ENCODE measurements at places on chromosomes 13 and 19.

- no peak for DNase-seq
Measured at GRCh38 chr13:110853235-110853721, 61.6 kb downstream of the ANKRD10 start.

GRCh38 chr19:55206664-55207500, 2.4 kb downstream of the PTPRH start:
- peak; percentile 32 for DNase-seq

DNA sequence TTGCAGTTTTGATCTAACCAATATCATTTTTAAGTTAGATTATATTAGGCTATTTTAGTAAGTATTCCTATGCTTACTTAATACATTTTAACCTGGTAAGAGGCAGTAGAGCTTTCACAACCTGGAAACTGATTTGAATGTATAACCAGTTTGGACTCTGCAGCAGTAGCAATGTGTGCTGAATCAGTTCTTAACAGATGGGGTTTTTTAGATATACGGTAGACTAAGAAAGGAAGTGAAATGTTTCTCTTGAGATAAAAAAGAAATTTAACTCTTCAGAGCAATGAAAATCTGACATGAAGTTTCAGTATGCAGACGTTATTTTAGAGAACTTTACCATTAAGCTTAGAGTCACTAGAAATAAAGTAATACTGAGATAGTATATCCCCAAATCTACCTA, 2.7 kb downstream of the NBEA start:
- DNase-seq = no peak

DNA sequence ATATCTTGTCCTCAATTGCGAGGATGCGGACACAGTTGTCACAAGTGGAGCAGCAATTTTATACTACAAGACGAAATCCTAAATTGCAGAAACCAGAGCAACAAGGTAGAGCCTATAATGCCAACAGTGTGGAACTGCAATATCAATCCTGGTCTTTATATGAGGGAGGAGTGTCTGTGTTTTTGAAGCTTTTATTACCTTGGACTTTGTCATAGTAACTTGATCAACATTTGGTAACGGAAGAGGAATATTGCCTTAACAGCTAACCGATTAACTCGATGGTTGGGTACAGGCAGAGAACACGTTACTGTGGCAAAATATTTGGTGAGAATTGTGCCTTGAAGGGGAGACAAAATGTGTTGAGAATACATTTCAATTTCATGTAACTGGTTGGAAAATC, 661.5 kb downstream of the FGF9 start:
- DNase-seq = no peak

- no peak for DNase-seq
Measured at GRCh38 chr19:10878253-10878652, 6.9 kb downstream of the CARM1 start.

GRCh38 chr13:48120241-48120640, 25.3 kb upstream of the MED4 start:
- no peak for DNase-seq

GRCh38 chr19:29941828-29942403, at the start of gene URI1:
Gene URI1 (plus strand): TSS chr19:29942239. CDS start chr19:29942548, 309 bp downstream.
- peak; percentile 56 for DNase-seq

GRCh38 chr13:80168089-80168850, 172.7 kb downstream of the SPRY2 start:
- DNase-seq = no peak

- DNase-seq = no peak
Measured at GRCh38 chr19:1003283-1003682, 3.1 kb downstream of the GRIN3B start.

DNA sequence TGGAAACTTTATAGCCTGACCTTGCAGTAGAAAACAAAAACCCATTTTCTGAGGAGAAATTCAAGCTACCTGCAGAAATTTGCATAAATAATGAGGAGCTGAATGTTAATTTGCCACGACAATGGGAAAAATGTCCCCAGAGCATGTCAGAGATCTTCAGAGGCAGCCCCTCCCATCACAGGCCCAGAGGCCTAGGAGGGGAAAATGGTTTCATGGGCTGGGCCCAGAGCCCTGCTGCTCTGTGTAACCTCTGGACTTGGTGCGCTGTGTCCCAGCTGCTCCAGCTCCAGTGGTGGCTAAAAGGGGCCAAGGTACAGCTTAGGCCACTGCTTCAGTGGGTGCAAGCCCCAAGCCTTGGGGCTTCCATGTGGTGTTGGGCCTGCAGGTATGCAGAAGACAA, 257.9 kb downstream of the NHLRC3 start:
- no peak for DNase-seq

DNA sequence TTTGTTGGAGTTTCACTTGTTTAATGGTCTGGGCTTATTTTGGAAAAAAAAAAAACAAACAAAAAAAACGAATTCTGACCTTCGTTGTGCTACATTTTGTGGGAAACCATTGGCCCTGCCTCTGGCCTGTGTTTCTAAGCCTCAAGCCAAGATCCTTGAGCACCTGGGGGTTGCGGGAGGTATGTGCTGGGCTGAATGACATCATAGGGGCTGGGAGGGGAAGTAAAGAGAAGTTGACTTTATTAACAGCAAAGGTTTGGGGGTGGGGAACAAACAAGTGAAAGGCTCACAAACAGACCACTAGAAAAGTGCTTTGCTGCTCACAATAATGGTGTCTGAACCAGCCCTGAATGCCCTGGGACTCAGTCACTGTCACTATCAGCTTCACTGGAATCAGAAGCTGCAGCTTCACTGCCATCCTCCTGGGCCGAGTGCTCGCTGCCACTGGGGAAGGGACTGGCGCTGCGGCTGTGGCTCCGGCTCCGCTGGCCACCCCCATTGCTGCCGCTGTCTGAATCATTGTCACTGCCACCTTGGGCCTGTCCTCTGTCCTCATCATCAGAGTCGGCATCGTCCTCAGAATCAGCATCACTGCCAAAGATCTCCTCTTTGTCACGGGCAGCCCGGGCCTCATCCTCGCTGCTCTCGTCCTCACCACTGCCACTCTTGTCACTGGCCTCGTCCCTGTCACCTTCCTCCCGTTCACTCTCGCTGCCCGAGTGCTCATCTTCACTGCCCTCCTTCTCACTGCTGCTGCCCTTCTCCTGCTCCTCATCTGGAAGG, 5.1 kb downstream of the PAF1 start:
- no peak for DNase-seq

DNA sequence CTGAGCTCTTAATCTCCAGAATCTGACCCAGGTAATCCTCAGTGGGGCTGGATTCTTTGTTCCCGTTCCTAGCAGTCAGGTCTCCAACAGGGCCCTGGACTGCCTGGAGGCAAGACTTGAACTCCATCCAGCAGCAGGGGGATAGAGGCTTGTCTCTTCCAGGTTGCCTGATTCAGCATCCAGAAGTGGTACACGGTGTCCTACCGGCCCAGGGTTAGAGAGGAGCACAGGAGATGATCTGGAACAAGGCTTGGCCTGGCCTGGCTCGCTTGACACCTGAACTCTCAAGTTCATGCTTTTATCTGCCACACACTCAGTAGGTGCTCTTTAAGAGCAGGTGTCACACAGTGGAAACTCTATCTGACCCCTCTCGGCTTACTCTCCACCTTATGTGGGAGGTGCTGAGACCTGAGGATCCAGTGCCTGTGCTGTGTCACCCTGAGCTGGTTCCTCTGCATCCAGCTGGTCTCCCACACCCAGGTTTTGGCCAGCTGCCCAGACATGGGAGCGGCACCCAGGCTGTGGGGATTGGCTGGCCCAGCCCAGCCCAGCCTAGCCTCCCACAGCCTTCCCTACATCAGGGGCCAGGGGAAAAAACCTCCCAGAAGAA, at the start of gene CYP4F3:
TSS of gene CYP4F3 (plus strand) at position 604 of the 610 bp plus-strand sequence. CDS start 519 bp downstream, outside the sequence.
- no peak for DNase-seq

- no peak for DNase-seq
Measured at GRCh38 chr13:69556540-69557196, 551.0 kb upstream of the ATXN8OS start.

GRCh38 chr19:41297628-41298347, 12.2 kb upstream of the CCDC97 start:
- DNase-seq = no peak

DNA sequence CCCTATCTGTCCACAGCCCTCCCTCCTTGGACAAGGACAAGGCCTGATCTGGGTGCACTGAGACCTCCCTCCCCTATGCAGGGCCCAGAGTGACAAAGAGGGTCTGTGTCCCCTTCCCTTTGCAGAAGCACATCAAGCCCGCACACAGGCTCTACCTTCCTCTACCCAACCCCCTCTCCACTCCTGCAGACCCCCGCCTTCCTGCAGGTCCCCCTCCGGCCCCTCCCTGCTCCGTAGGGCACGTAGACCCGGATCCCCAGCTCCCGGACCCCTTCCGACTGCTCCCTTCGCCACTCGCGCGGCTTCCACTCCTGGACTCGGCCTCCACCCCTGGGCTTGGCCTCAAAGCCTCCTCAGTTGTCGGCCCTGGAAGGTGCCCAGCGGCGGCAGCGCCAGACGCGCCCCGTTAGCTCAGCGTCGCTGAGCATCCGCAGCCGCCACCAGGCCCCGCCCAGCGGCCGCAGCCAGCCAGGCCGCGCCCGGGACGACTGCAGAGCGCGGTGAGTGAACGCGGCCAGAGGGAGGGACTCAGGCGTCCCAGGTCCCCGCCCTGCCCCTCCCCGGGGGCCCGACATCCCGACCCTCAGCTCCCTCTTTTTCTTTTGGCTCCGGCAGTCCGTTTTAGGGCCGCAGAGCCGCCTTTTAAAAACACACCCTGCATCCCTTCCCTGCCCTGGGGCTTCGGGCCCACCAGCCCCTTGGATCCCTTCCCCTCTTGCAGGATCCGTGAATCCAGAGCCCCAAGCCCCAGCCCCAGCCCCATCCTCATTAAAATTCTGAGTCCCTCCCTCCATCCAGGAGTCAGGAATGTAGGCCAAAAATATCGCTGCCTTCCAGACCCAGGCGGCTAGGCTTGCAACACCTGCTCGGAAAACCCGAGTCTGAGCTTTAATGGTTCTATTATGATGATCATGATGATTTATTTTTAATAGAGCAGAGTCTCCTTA, 1.5 kb upstream of the MYADM start:
- DNase-seq = peak; percentile 69

DNA sequence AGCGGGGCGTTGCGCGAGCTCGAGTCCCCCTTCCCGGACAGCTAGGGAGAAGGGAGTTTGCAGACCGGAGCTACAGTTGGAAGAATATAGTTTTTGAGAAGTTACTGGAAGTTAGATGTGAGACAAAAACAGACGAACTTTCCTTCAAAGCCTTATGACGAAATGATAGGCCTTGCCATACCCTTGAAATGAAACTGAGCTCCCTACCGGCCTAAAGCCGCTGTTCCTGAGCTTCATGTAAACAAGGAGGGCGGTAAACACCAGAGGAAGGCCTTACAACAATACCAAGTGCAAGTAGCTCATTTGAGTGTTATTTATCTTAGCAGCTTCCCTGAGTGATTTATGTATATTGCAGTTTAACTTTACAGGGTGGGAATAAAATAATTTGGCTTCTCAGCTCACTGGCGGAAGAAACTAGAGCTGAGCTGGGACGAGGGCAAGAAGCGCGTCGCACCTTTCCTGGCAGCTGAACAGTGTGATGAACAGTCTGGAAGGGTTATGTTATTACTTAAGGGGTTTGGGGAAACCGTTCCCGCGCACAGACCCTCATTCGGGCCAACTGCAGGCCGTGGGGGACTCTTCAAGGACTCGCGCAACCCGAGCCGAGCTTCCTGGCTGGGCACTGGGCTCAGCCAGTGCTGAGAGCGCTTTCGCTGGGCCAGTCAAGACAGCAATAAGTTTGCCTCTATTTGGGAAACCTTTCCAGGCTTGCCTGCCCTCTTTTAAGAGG, 111.2 kb downstream of the KCNRG start:
- no peak for DNase-seq

DNA sequence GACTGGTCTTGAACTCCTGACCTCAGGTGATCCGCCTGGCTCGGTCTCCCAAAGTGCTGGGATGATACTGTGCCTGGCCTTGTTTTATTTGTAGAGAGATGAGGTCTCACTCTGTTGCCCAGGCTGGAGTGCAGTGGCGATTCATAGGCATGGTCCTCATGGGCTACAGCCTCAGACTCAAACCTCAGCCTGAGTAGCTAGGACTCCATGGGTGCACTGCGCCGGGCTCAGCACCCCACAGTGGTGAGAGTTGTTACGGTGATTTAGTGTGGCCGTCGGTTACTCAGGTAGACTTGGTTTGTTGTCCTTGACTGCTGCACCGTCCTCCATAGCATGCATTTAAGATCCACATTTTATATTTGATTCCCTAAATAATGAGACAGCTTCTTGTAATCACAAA, 80.7 kb downstream of the SLC6A16 start:
- DNase-seq = no peak

GRCh38 chr19:3146677-3147100, 10.9 kb downstream of the GNA15 start:
- DNase-seq = no peak

DNA sequence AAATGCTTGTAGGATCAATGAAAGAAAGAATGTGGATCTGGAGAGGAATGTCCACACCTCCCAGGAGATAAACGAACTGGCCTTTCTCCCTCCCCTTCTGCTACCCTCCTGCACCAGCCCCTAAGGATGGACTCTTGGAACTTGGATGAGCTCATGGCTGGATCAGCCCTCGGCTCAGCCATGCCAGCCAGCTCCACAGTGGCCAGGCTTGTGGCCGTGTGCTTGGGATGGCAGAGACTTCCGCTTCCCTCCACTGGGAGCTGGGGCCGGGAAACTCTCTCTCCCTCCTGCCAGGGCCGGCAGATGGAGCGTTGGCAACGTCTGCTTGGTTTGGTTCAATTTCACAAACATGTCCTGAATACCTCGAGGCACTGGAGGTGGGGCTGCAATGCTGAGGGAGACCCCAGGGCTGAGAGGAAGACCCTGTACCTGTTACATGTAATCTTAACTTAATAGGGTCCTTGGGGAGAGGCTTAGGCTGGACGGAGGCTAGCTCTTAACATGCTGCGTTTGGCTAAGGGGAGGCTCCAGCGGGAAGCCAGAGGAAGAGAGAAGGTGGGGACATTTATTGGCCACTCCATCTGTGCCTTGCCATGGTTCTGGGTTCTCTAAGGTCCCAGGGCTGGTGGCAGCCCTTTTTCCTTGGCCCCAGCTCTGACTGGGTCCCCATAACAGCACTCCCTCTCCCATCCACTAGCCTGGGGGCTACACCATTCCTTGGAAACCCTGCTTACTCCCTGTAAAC, 152.5 kb downstream of the IER2 start:
- DNase-seq = no peak

GRCh38 chr19:17125728-17126677, 50.4 kb downstream of the MYO9B start:
- DNase-seq = no peak

DNA sequence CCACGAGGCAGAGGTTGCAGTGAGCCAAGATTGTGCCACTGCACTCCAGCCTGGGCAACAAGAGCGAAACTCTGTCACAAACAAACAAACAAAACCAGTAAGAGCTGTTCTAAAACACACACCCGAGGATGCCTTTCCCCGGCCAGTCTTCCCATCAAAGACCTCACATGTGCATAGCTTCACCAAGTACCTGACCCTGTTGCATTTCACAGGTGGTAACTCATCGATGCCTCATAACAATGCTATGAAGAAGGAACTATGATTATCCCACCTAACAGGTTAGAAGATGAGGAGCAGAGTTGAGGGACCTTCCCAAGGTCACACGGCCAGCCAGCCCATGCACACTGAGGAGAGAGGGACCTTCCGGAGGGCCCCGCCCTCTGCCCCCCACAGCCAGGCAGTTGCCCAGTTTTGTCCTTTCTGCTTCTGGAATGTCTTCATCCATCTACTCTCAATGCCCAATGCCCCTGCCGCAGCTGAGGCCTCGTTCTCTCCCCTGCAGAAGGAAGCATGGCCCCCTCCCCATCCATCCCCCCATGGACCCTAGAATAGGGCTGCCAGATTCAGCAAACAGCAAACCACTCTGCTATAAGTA, 16.8 kb upstream of the LENG8 start:
- no peak for DNase-seq

Data from GOT3 (cell line).